ENCODE measurements at places on chromosomes 11 and 22.

GRCh38 chr11:76761718-76762355 is 21.3 kb upstream of the TSKU start:
- no peak for DNase-seq

DNA sequence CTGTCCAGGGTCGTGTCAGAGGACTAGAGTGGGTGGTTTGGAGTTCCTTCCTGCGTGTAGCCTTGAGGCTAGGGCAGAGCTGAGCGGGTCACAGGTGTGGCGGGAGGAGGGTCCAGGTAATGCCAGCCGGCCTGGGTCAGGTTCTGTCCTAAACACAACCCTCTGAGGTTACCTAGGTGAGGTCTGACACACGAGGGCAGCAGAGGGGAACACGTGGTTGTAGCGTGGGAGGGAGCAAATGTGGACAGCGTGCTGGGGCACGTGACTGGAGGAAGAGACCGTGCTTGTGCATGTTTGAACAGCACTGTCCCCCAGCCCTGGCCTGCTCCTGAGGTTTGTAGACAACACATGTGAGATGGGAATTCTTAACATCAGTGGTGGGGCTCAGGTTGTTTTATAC is 13.1 kb downstream of the MOV10L1 start:
- DNase-seq: peak; percentile 3

- no peak for DNase-seq
Measured at GRCh38 chr11:33402066-33402465, 144.9 kb downstream of the HIPK3 start.

DNA sequence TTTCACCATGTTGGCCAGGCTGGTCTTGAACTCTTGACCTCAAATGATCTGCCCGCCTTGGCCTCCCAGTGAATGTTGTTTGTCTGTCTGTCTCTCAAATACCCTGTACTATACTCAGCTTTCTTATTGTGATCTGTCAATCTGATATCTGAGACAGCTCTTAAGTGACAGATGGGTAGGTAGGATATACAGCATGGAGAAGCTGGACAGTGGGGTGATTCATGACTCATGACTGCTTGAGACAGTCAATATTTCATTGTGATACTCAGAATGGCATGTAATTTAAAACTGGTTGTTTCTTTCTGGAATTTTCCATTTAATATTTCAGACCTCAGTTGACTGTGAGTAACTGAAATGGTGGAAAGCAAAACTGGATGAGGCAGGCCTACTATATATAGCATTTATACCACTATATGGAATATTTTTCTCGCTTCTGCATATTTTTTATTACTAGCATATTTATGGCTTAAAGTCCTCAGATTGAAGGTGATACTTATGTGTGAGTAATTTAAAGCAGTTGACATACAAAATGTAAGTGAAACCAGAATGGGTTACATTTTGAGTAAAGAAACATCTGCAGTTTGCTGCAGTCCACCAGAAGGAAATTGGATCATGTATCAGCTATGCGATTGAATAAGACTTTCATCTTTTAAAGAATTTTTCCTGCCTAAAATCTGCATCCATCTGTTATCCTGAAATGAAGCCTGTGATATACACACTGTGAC is 22.3 kb downstream of the ARHGAP42 start:
- DNase-seq: no peak

DNA sequence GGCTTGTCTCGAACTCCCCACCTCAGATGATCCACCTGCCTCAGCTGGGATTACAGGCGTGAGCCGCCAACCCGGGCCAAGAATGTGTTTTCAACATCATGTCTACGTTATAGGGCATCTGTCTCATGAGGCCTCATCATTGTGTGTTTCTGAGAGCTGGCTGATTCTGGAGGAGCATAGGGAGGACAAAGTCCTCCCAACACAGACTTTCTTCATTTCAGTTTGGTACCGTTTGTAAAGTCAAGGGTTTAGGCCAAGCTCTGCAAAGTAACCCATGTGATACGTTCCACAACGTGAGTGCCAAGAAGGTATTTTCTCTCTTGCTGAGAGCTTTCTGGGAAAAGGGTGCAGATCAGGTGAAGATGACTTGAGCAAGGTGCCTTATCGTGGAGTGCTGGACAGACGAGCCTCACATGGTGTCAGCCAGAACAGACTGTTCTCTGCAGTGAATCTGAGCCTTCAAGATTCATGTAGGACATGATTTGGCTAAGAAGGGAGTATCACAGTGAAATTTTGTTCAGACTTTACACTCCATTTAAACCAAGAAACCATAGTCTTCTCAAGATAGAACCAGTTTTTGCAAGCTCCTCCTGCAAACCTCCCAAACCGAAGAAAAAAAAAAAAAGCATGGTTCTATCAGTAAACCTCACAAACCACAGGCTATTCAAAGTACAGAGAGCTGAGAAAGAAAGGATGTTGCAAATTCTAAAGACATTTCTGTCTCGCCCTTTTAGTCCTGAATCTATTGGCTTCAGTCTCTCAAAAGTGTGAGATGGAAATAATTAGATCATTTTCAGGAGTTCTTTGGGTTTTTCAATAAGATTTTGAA is 71.7 kb downstream of the DBX1 start:
- no peak for DNase-seq

DNA sequence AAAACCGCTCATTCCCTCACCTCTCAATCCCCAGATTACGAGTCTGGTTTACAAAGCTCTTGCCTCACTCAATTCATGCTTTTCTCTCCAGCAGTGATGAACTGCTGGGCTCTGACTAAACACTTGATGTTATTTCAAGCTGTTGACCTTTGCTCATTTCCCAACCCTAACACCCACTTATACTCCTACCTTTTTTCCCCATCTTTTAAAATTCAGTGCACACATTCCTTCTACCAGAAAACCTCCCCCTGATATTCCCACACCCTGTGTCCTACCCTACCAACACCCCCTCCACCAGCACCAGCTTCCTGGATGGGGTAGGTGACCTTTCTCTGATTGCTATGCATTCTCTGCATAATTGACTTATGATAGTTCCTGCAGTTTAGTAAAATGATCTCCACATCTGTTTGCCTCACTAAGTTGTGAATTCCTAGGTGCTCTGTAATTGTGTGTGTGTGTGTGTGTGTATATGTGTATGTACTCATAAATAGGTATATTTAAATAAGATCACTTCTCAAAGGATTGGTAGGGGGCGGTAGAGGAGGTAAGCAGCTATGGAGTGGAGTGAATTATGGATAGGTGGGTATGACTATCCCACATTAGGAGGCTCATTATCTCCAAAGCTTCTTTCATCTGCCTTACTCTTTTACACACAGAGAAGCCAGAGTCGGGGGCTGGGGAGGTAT is 842 bp downstream of the HEPACAM start:
- DNase-seq: no peak

DNA sequence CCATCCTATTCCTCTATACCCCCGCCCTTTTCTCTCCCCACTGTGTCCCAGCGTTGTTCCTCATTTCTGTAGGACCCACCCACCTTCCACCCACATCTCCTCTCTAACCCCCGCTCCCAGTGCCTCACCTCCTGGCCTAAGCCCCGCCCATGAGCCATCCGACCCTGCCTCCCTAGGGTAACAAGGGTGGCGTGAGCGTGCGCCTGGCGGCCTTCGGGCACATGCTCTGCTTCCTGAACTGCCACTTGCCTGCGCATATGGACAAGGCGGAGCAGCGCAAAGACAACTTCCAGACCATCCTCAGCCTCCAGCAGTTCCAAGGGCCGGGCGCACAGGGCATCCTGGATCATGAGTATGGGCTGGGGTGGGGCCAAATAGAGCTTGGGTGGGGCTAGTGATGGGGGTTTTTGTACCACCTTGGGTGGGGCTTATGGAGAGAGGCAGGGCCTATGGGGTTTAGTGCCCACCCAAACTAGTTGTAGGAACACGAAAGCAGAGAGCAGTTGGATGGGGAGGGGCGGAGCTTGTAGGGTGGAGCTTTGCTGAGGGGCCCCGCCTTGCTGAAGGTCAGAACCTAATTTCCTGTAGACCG is 4.5 kb downstream of the INPP5J start:
- no peak for DNase-seq

DNA sequence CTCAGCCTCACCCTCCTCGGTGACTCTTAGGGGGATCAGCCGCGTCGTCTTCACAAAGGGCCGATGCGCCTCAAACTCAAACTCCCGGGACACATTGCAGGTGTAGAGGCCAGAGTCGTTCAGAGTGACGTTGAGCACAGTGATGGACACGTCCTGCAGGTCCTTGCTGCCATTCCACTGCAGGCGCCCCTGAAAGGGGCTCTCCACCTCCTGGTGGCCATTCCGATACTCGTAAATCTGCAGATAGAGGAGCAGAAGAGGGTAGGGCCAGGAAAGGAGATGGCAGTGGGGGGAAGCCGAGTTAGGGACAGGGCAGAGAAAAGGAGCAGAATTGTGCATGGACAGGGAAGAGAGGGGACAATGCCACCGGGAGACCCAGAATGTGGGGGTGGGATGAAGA is 12.0 kb downstream of the SCN3B start:
- no peak for DNase-seq

- DNase-seq: peak; percentile 34
Measured at GRCh38 chr11:114059984-114060391, 477 bp downstream of the ZBTB16 start.

- no peak for DNase-seq
Measured at GRCh38 chr11:76626921-76627401, 43.6 kb downstream of the LRRC32 start.

GRCh38 chr11:131899950-131900580 is 529.6 kb downstream of the NTM start:
- no peak for DNase-seq

DNA sequence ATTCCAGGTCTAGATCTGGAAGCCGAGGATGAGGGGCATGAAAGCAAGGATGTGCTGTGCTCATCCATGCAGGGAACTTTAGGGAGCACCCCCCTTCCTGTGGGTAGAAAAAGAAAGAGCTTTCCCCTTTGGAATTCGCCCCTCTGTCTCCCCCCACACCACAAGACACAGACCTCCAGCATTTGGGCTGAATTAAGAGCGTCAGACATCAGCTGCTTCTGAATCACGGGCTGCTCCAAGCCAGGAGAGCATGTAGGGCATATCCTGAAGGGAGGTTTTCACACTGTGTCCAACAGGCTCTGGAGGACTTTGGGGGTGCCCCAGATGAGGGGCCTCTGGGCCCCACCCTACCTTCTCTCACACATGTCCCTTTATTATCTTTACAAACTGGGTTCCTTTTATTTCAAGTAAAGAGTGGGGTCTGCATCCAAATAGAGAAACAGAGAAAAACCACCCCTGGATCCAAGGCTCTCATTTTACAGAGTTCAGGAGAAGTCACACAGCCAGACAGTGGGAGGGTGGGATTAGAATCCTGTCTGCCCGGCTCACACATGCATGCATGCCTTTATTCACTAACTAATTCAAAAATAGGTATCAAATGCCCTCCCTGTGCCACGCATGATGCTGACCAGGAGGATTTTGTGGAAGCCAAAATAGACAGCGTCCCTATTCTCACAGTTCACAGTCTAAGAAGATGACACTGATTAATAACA is 52.8 kb downstream of the LRRC32 start:
- DNase-seq: no peak

DNA sequence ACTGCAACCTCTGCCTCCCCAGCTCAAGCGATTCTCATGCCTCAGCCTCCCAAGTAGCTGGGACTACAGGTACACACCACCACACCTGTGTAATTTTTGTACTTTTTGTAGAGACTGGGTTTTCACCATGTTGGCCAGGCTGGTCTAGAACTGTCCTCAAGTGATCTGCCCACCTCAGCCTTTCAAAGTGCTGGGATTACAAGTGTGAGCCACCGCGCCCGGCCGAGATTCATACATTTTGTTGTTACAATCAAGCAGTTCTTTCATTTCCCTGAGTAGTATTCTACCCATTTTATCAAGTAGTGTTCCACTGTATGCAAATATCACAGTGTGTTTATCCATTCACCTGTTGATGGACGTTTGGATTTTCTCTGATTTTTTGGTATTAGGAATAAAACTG is 26.6 kb upstream of the SLC35C1 start:
- no peak for DNase-seq

- DNase-seq: no peak
Measured at GRCh38 chr11:73221451-73221850, 3.4 kb downstream of the P2RY2 start.
